ENCODE measurements at places on chromosomes 13 and 19. TPM values are rescaled to one million over a fixed set of nuclear protein-coding genes. Genes with fewer than 3 reads are reported as not detected.

DNA sequence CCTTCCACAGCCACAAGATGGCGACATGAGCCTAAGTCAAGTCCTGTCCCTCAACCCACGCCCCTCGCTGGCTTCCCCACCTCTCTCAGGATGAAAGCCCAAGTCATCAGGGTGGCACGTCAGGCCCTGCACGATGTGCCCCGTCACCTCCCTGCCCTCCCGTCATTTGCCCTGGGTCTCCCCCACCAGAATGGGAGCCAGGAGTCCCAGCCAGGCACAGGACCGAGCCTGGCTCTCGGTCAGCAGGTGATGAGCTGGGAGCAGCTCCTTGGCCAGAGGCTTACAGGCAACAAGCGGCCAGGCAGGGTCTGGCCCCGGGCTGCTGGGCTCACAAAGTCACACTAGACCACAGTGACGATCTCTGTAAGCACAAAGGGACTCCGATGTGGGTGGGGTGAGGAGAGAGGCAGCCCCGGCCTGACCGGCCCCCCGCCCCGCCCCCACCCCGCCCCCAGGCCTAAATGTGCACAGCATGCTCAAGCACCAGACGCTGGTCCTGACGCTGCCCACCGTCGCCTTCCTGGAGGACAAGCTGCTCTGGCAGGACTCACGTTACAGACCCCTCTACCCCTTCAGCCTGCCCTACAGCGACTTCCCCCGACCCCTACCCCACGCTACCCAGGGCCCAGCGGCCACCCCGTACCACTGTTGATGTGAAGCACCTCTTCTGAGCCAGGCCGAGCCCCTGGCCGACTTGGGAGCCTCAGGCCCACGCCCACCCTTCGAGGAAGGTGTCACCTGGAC lies 7.3 kb downstream of the MRPL4 start:
- peak; percentile 80 for DNase-seq

KLF1 gene
- 0.39 TPM for polyA plus RNA-seq

GRCh38 chr13:51243832-51244231 lies 21.6 kb downstream of the FAM124A start:
- no peak for DNase-seq

DNA sequence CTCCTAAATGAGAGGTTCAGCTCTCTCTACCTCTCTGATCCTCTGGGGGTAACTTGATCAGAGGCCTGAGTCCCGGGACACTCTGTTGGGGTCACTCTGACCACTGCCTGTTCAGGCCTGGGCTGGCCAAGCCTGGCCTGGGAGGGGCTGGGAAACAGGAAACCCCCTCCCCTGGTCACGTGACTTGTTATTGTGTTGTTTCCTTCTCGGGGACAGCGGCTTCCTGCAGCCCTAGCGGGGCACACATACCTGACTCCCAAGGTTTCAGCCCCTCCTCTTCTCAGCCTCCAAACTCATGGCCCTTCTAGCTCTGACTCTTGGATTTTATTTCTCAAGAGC lies at the start of gene USHBP1:
Gene USHBP1 (minus strand): TSS at position 105 of the 339 bp plus-strand sequence. CDS start 446 bp downstream, outside the sequence.
- no peak for DNase-seq

DNA sequence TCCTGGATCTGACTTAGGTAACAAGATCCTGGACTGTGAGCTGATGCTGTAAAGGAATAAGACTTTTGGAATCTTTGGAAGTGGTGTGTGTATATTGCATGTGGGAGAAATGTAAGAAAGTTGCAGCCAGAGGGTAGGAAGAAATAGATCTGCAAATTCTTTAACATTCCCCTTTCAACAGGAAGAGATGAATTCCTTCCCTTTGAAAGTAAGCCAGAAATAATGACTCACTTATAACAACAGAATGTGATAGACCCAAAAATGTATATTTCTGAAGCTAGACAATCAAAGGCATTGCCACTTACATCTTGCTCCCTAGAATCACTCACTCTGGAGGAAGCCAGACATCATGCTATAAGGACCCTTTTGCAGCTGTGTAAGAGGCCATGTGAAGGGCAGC lies 9.8 kb upstream of the SIAH3 start:
- no peak for DNase-seq

GPR4 gene
- polyA plus RNA-seq: 5.5 TPM

BEST2 gene
- polyA plus RNA-seq: 0.07 TPM

RSPH6A gene
- not detected for polyA plus RNA-seq

DNA sequence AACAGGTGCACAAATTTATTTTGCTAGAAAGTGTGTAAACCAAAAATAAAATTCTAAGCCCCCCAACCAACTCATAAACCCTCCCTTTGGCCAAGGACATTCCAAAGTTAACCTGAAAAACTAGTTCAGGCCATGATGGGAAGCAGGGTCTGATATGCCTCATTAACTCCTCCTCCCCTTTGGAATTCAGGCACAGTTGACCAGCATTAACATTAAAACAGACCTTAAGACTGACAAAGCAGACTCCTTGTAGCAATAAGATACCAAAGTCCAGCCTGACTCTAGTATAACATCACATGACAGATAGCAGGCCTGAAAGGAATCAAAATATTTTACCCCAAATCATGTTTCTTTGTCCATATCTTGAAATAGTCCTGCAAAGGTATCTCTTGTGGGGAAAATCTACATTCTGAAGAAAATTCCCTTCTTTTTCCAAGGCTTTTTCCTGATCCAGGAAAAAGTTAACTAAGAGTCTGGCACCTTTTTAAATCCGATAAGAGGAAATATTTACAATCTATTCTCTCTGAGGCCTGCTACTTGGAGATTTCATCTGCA lies 19.7 kb downstream of the NEK5 start:
- peak; percentile 51 for DNase-seq

ZNF540 gene
- polyA plus RNA-seq: 5.0 TPM

DNA sequence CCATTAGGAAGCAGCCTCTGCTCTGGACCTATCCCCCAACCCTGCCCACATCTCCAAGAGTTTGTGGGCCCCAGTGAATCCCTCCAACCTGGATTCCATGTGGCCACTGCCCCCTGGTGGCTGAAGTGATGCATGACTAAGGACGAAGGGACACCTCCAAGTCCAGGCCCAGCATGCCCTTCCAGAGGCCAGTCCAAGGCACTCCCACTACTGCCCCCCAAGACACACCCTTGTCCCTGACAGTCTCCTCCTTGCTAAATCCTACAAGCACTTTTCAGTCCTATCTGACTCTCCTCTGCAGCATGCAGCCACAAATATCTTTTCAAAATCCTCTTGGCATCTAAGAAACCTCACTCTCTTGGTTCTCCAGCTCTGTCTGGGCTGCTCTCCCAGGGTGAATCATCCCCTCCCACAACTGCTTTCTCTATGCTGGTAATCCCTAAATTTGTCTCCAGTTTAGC lies 33.0 kb downstream of the DEDD2 start:
- DNase-seq: peak; percentile 12

- DNase-seq: no peak
Measured at GRCh38 chr13:110425444-110425780, 118.3 kb downstream of the COL4A2 start.

GPC5 gene
- polyA plus RNA-seq: 4.8 TPM

SPACA4 gene
- polyA plus RNA-seq: not detected

DNA sequence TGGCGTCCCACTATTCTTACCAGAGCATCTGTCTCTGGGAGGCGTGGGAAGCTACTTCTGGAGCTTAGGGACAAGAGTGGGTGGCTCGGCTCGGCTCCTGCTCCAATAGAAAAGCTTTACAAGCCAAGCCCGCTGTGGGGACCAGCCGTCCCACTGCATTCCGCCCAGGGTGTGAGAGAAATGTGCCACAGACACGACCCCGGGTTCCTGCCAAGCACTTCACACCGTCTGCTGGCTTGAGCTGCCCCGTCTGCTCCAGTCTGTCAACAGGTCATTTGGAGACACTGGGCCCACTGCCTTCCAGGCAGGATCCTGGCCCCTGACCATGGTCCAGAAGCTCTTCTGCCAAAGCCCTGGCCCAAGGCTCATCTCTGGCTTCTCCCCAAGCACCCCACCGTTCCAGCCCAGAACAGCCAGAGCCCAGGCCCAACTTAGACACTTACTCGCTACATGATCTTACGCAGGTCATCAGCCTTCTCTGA lies 6.5 kb upstream of the FKRP start:
- DNase-seq: no peak

DNA sequence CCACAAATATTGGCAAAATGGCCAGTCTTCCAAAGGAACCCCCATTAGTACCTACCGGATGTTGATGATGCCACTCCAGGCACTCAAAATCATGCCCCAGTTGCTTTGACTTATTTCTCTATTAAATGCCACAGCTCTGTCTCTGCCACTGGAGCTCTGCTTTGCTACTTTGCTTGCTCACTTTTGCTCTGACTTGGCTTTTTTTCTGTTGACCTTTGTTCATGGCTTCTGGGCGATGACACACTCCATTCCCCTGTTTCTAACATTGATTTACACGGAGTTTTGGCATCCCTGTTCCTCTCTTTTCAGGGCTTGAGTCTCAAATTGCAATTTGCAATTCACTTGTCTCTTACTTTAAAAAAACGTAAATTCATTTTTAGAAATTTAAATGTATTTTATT lies 217.1 kb upstream of the SPRY2 start:
- DNase-seq: no peak

DNA sequence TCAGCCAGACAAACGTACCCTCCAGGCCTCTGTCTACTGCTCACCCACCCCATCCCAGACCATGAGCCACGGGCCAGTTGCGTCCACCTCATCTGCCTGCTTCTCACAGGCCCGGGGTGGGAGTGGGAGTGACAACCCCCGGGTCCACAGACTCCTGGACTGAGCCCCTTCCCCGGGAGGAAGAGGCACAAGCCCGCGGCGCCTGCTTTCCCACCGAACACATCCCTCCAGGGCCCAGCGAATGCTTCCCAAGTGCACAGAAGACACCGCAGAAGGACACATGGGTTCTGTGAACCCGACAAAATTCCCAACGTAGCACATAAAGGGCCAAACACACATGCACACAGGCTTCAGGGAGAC lies 18.0 kb upstream of the PLPP2 start:
- DNase-seq: no peak

- no peak for DNase-seq
Measured at GRCh38 chr19:48498595-48499311, 12.9 kb downstream of the LMTK3 start.

GRCh38 chr19:19591133-19591825 lies 27.2 kb downstream of the PBX4 start:
- DNase-seq: no peak

GRCh38 chr13:40469581-40470310 lies 196.7 kb downstream of the FOXO1 start:
- DNase-seq: no peak

GRCh38 chr19:51803519-51803918 lies 8.6 kb downstream of the FPR3 start:
- no peak for DNase-seq

- no peak for DNase-seq
Measured at GRCh38 chr19:5989388-5990074, 11.6 kb upstream of the RANBP3 start.

DNA sequence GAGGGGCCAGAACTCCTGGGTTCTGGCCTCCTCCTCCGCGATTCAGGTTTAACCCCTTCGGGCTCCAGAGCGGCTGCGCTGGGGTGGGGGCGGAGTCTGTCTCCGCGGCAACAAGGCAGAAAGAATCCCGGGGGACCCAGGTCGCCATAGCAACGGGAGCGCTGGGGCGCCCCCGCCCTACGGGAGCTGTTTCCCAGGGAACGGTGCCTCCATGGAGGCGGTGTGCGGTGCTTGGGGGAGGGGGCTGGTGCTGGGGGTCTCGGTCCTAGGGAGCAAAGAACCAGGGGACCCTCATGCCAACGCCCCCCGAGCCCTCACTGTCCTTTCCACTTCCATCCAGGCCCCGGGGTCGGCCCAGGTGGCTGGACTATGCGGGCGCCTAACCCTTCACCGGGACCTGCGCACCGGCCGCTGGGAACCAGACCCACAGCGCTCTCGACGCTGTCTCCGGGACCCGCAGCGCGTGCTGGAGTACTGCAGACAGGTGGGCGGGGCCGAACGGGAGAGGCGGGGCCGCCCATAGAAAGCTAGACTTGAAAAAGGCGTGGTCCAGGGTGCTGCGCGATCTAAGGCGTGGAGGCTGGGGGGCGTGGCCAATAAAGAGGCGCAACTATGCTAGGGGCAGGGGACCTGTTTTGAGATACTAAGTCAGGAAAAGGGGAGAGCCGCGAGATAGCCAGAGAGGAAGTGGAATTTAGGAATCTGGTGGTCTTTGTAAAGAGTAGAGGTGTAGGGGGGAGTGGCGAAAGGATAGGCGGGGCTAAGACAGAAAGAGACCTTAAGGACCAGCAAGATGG lies 1.2 kb downstream of the APLP1 start:
- no peak for DNase-seq

GNG8 gene
- polyA plus RNA-seq: not detected

DNA sequence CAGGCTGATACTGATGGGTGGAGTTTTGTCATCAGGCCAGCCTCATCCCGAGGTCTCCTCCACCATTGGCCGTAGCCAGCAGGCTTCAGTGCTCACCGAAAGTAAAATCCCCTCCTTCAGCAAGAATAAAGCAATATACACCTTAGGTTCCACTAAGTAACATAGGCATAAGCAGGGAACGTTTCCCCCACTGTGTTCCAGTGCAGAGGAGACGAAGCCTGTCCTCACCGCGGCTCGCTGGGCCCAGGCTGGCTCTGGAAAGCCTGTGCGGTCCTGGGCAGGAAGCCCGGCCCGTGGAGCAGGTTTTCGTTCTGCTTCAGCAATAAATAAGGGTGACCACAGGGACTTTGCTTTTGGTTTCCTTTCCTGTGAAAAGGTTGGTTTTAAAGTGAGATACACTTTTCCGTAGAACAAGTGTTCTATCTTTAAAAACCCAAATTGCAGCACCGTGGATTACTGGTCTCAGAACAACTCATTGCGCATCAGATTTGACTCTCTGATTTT lies 16.3 kb upstream of the TEX29 start:
- DNase-seq: no peak

GRCh38 chr13:61812286-61812685 lies 396.6 kb upstream of the PCDH20 start:
- DNase-seq: no peak

DNA sequence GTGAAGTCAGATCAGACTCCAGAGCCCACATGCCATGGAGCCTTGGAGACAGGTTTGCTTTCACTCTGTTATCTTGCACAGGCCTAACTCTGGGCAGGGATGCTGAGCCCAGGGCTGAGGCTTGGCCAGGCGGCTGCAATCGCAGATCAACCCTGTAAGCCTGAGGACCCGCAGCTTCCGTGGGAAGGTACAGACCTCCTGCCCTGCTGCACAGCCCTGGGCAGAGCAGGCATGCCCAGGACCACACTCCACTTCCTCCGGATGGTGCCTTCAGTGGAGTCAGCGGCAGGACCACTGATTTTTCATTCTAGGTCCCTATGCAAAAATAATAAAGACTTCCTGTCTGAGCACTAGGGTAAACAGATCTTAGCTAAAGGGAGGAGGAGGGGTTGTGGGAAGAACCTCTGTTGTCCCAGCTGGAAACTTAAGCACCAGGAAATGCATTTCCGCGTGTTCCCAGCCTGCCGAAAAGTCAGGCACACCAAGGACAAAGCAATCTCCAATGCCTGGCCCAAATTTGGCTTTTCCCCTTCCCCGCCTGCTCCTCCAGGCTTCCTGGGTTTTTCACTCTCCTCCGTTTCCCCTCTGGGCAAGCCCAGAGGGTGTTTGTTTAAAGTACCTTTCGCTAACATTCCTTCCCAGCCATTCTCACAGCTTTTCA lies 87.3 kb downstream of the KCTD15 start:
- DNase-seq: no peak

Measured in right renal cortex interstitium (tissue), 3 donors.